ENCODE measurements at places on chromosomes 6 and 20.

DNA sequence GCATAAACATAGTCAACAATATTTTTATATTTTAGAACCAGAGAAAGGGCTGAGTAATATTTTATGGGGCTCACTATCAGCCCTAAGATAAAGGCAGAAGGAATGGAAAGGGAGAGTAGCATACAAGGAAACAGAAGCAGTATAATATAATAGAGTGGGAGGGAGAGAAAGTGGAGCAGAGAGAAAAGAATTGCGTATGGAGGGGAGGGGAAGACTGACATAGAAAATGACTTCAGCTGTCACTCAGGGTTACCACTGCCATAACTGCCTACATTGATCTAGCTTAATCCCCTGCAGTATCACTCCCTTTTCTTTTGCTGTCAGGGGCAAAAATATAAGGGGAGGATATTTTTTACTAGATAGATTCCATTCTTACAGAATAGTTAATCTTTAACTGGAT is 1133.5 kb upstream of the MAP3K7 start:
- DNase-seq, result no peak

DNA sequence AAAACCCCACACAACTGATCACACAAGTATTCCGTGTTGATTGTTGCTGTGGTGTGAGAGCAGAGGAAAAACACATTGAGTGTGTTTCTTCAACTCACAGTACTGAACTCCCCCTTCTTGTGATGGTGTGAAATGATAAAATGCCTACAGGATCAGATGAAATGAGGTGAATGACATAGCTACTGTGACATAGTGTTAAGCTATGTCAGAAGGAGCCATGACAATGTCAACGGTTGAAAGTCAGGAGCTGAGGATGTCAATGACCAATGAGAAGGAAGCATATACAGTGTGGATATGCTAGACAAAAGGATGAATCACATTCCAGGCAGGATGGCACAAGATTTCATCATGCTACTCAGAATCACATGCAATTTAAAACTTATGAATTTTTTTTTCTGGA is 38.8 kb downstream of the WASF1 start:
- no peak for DNase-seq

GRCh38 chr20:2132461-2132901 is 30.9 kb downstream of the STK35 start:
- peak; percentile 67 for DNase-seq

DNA sequence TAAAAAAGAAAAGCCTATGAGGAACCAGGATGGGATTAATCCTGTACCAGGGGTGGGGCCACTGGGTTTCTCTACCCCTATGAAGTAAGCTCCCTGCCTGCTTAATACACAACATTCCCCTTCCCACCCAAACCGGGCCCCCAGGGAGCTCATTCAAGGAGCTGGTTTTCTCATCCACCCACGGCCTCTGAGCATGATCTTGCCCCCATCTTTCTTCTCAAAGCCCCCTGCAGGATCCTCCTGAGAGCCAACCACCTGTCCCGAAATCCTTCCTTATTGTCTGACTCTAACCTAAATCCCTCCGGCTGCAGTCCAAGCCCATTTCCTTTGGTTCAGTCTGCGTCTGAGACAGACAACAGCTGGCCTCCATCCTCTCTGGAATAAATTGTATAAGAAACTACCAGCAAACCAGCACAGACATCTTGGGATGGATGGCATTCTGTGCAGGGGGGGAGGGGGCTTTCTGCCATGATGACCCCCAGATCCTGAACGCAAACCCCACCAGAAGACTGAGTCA is 21.0 kb downstream of the KCNK5 start:
- no peak for DNase-seq

GRCh38 chr6:8139451-8139850 is 37.1 kb upstream of the EEF1E1 start:
- no peak for DNase-seq

DNA sequence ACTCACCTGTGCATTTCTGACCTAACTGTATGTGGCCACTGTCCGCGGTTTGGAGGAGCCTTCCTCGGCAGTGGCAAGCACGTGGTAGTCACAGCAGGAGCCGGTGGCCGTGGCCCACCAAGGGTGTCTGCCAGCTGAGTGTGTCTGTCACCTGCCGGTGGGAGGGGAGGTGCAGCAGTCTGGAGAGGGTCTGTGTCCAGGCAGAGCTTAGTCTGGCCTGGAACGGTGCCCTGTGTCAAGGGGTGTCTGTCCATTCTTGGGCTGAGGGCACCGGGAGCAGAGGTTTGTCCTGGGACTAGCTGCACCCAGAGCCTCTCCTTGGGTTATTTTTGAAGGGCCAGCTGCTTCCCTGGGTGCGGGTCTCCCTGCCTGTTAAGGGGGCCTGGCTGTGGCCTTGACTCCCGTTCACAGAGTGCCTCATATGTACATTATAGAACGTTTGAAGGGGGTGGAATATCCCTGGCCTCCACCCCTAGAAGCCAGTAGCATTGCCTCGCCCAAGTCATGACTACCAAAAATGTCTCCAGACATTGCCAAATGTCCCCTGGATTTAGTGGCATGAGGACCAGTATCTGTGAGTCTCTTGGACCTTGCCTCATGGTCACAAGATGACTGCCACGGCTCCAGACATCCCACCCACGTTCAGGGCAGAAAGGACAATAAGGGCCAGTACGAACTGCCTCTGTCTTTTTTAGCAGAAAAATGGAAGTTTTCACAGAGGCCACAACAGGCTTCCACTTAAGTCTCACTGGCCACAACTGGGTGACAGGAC is 5.2 kb downstream of the RBM38 start:
- DNase-seq, result no peak

DNA sequence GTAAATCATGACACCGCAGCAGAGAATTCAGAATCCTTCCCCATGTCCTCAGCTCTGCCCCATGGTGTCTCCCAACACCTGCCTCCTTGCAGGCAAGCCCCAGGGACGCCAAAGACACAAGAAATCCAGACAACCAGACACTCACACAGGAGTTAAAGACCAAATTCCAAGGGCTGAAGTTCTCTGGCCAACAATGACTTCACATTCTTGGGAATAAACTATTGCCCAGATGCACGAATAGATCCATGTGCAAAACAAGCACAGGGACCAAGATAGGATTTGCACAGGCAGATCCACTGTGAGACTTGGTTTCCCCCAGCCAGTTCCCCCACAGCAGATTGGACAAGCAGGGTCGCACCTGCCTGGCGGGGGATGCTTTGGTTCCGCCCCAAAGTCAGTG is 246.7 kb downstream of the SOD2 start:
- no peak for DNase-seq

DNA sequence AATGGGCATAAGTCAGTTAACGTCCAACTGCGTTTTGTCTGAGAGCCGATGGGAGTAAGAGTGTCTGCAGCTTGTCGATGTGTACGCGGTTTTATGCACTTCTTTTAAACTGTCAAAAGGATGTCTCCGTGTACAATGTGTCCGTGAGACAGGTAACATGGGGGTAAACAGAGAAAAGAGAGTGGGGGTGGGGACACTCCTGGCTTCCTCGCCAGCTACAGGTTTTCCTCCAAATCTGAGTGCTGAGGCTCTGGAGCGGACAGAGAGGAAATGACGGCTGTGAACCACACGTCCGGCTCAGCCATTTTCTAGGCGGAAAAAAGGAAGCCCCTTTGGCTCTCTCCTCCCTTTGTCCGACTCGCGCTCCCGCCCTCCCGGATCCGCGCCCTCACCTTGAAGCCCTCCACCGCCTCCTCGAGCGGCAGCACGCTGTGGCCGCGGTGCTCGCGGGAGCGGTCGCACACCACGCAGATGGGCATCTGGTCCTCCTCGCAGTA is 916 bp downstream of the TRIM27 start:
- DNase-seq, result peak; percentile 59

- no peak for DNase-seq
Measured at GRCh38 chr20:24771542-24772061, 177.5 kb upstream of the CST7 start.

DNA sequence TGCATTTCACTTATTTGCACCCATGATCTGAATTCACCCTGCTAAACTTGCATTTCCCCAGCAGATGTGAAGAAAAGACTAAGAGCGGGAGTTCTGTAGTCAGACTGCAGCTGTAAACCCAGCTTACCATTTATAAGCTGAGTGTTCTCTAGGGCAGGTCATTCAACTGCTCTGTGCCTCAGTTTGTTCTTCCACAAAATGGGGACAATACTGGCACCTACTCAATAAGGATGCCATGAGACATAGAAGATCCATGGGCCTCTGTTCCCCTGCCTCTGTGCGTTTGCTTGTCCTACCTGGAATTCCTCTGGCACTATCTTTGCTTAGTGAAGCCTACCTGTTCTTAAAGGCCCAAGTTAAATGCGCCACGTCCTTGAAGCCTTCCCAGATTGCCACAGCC is 12.2 kb upstream of the MDFI start:
- DNase-seq, result no peak

GRCh38 chr6:40326714-40327421 is 260.3 kb downstream of the LRFN2 start:
- no peak for DNase-seq

GRCh38 chr6:97097068-97098047 is 172.8 kb downstream of the KLHL32 start:
- no peak for DNase-seq

DNA sequence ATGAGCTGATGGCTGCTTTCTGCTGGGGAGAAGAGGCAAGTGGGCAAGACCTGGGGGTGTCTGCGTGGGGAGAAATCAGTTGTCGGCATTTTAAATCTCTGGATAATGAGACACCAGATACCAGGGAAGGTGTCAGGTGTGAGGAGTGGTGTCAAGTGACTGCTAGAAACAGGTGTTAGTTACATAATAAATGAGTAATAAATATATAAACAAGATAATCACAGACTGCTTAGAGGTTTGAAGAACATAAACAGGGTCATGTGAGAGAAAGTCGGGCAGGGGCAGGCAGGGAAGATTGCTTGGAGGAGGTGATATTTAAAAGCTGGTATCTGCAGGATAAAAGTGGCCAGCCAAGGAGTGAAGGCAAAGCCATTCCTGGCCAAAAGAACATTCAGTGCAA is 87.2 kb upstream of the RIN2 start:
- DNase-seq, result no peak

DNA sequence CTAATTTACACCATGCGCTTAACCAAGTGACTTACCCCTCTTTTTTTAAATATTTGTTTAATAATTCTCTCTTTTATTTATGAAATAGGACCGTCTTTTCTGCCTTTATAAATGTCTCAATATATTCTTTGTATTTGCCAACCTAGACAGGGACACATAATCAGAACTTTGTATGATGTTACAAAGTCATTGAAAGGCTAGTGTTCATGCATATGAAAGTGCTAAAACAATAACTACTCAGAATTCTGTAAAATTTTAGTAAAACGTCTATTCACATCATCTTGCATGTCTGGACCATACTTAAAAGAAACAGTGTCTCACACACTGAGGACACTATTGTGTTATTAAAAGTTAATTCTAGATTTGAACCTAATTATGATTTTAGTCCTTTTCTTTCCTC is 41.1 kb upstream of the HBS1L start:
- DNase-seq, result no peak

- DNase-seq, result no peak
Measured at GRCh38 chr20:32959351-32960221, 44.6 kb downstream of the SUN5 start.

GRCh38 chr20:13687815-13688214 is 49.1 kb upstream of the TASP1 start:
- DNase-seq, result no peak
